ENCODE measurements at places on chromosomes 12 and 14.

GRCh38 chr14:24307575-24308341, at the start of gene CIDEB:
Gene CIDEB, minus strand, starts transcription at chr14:24307977. Its CDS starts 119 bp downstream, at chr14:24307858.
- DNase-seq, result no peak

DNA sequence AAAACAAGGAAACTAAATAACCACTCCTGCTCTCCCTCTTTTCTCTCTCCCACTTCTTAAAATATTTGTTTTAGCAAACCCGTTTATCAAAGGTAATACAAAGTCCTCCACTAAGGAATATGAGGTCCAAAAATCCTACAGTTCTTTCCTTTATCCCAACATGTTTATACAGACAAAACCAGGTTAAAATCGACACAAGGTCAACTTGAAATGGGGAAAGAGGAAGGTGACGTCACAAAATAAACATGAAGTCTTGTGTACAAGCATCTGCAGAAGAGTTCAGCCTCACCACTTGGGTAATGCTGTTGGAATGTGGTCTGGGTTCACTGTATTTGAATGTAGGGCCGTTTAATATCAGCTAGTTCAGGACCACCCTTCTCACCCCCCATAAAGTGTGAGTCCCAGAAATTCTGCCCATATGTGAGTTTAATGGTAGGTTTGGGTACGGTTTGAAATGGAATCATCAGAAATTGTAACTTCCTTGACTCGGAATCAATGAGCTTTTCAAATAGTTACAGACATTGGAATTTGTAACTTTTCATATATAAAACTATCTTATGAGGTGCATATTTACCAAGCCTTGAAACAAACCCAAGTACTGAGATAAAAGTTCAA, 120.0 kb upstream of the SLC38A2 start:
- DNase-seq, result no peak

- no peak for DNase-seq
Measured at GRCh38 chr12:116421785-116422538, 137.2 kb upstream of the MAP1LC3B2 start.

GRCh38 chr14:35752380-35752779, 56.7 kb downstream of the RALGAPA1 start:
- no peak for DNase-seq

DNA sequence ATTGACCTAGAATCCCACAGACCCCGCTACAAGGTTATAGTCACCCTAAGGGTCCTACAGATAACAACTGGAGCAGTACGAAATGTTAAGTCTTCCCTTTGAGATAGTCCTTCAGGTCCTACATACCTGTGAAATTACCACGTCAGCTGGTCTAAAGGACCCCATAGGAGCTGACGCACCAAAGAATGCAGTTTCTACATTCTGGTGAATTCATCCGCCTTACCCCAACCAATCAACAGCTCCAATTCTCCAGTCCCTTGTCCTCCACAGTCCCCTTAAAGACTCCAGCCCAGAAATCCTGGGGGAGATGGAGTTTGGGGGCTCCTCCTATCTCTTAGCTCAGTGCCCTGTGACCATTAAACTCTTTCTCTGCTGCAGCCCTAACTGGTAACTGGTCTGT, 36.2 kb upstream of the PRMT8 start:
- no peak for DNase-seq

DNA sequence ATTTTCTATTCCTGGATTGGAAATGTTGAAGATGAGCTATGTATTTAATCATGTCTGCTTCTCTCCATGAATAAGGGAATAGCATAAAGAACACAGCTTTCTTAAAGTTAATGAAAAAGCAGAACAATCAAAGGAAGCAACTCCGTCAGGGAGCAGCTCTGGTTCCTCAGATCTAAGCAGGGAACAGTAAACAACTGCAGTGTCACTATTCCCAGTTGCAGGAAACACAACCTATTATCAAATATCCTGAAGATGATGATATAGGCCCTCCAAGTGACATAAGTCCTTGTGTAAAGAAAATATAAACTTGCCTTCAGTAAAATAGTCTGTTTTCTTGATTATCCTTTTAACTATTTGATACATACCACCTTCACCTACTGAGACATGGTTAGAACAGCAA, 228.1 kb downstream of the KCNC2 start:
- no peak for DNase-seq

- no peak for DNase-seq
Measured at GRCh38 chr14:104756477-104757237, 3.7 kb downstream of the SIVA1 start.

GRCh38 chr12:73421832-73422231, 1115.8 kb upstream of the ATXN7L3B start:
- DNase-seq, result no peak

GRCh38 chr14:101058571-101058970, 155.0 kb upstream of the RTL1 start:
- DNase-seq, result no peak

- no peak for DNase-seq
Measured at GRCh38 chr14:45526715-45527549, 273.9 kb upstream of the MIS18BP1 start.

GRCh38 chr12:52165096-52165855, 26.5 kb downstream of the KRT80 start:
- DNase-seq, result no peak

GRCh38 chr14:27587103-27587502, 989.3 kb upstream of the NOVA1 start:
- no peak for DNase-seq

GRCh38 chr14:85319101-85319500, 210.8 kb upstream of the FLRT2 start:
- no peak for DNase-seq

DNA sequence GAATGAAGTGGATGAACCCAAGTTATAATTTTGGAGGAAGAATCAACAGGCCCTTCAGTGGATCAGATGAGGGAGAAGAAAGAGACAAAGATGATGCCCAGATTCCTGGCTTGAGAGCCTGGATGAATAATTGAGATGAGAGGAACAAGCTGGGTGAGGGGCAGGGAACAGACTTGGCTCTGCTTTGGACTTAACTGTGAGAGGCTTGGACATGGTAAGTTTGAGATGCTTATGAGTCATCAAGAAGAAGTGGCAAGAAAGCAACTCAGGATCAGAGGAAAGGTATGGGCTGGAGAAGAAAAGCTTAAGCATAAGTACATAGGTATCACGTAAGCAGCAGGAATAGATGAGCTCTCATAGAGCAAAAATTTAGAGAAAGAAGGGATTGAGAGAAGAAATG, 55.3 kb downstream of the FIGNL2 start:
- no peak for DNase-seq

GRCh38 chr14:46499521-46499920, 152.1 kb downstream of the RPL10L start:
- DNase-seq, result no peak

DNA sequence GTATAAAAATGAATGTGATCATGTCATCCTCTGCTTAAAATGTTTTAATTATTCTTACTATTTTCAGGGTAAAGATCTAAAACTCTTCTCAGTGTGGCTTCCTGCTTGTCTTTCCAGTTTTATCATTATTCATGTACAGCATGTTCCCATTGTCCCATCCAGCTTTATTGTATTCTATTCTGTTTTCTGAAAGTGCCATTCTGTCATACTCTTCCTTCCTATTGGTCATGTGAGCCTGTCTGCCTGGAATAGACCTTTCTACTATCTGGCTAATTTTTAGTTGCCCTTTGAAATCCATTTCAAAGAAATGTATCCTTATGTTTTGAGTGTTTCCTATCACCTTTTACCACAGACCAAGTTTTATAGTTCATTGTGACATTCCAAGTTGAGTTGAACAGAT, 34.9 kb downstream of the PALS1 start:
- no peak for DNase-seq

DNA sequence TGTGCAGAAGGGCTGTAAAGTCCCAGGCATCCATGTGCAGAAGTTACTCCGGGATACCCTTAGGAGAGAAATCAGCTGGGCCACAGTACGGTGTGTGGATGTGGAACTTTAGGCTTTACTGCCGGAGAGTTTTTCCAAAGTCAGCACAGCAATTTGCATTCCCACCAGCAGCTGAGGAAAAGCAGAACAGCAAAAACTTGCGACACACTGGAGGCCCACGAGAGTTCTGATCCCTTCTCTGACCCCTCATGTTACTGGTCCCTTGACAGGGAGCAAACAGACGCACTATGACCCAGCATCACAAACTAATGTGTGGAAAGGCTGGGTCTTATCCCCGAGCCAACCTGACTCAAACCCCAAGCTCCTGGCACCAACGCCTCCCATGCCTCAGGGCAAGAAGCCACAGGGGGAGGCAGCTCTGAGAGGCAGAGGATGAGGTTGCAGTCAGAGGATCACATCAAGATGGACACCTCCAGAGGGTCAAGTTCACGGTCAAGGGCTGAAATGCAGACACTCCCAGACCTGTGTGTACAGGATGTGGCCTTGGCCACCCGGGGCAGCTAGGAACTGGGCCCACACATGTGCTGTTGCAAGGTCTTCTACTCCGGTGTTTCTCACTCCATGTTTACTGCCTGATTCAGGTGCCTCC, 38.6 kb downstream of the CCDC88C start:
- no peak for DNase-seq

DNA sequence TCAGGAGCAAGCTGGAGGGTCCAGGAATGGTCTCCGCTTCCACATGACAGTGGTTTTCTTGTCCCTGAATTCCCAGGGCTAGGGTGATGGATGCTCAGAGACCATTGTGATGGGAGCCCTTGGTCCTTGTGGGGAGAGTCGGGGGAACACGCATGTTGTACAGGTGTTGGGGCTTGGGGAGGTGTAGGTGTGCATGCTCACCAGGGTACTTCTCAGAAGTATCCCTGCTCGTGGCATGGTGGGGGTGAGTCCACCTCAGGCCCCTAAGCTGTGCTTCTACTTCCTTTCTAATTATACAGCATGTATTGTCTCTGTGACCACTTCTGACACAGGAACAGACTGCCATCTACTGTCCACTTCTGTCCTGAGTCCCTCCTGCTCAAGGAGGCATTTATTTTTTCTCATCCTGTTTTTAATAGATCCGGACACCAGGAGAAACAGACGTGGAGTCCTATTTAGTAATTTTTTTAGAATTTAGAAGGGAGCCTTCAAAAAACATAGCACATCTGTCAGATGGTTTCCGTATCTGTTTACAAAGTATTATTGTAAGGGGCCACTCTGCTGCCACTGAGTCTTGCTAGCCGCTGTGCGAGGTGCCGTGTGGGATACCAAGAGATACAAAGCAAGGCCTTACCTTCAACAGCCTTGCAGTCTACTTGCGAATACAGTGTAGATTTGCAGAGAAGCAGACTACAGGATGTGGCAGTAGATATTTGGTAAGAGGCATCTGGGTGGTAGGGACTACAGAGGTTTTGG, 10.5 kb downstream of the NTF3 start:
- no peak for DNase-seq
